Mesothelial cell of epicardium (in vitro differentiated cells): ENCODE measurements at places on chromosomes 11 and 22.

DNA sequence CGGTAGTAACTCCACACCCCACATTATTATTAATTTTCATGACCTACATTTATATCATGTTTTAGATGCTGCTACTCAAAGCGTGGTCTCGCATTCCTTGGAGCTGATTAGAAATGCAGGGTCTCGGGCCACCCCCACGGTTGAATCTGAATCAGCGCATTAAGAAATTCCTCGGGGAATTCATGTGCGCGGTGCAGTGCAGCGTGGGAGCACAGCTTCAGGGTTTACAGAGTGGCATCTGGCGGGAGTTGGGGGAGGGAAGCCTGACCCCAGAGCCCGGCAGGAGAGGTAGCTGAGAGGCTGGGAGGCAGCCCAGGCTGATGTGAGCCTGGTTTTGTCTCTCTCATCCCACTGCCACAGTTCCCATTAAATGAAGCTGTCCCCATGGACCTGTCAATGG lies 48.1 kb upstream of the DAGLA start:
- H3K4me3 ChIP-seq, result no peak overlapping the region
- no peaks in the 10 kb centered on the region for H3K27me3 ChIP-seq
- no peak for DNase-seq

DNA sequence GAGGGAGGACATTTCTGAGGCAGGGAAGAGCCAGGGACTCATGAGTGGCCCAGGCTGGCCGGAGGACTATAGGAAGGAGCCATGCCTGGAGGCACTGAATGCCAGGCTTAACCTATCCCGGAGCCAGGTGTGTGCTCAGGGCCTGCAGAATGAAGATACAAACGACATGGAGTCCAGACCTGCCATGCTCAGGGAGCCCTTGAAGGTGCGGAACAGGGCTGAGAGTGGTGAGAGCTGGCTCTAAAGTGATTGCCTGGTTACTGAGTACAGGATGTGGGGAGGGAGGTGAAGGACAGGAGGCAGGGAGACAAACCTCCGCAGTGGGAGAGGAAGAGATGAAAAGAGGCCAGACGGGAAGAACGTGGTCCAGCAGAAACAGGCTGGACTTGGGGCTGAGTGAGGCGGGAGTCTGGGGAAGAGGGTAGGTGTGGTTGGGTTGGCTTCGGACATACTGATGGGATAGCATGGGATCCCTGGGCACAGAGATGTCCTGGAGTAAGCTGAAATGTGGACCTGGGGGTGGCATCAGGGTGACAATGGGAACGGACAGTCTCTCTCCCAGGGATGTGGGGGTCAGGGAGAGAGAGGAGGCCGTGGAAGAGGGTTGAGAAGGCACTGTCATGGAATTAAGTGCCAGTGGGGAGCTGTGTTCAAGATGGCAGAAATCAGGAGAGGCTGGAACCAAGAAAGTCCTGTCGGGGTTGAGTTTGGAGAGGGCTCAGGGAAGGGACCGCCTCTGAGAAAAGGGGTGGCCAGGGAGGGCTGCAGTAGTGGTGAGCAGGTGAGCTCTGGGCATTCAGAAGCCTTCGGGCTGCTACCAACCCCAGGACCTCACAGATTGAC lies 1.5 kb upstream of the ANKRD13D start:
- peaks cover 3% of the 10 kb centered on the region for H3K36me3 ChIP-seq
- peaks cover 19% of the 10 kb centered on the region for H3K4me1 ChIP-seq
- H3K4me3 ChIP-seq, result peak overlapping the region; percentile 71
- H3K27me3 ChIP-seq, result no peaks in the 10 kb centered on the region

- no peak overlapping the region for H3K27ac ChIP-seq
- peaks cover 27% of the 10 kb centered on the region for H3K4me1 ChIP-seq
- DNase-seq, result no peak
- H3K36me3 ChIP-seq, result no peaks in the 10 kb centered on the region
- H3K27me3 ChIP-seq, result peaks cover 2% of the 10 kb centered on the region
Observed at GRCh38 chr22:30309951-30310741, 16.6 kb downstream of the TBC1D10A start.

DNA sequence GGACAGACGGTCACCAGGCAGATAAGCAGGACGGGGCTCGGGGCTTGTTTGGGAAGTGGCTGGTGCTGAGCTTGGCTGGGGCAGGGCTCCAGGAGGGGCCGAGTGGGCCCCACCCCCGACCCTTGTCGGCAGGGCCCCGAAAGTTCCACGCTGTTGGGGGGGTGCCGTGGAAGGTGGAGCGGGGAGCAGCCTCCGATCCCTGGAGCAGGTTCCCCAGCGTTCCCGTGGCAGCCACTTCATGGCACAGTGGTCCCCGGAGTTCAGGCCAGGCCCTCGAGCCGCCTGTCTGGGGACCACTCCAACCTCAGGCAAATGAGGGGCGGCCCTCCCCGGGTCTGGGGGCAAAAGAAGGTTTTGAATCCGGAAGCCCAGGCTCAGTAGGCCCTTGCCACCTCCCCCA lies 46.7 kb upstream of the PPARA start:
- peaks cover 9% of the 10 kb centered on the region for H3K36me3 ChIP-seq
- H3K4me1 ChIP-seq, result peaks cover 7% of the 10 kb centered on the region
- H3K4me3 ChIP-seq, result no peak overlapping the region
- no peak for DNase-seq
- no peaks in the 10 kb centered on the region for H3K27me3 ChIP-seq

GRCh38 chr11:30457087-30457486 lies 129.1 kb downstream of the MPPED2 start:
- H3K27me3 ChIP-seq, result no peaks in the 10 kb centered on the region
- H3K4me3 ChIP-seq, result no peak overlapping the region
- H3K27ac ChIP-seq, result no peak overlapping the region
- H3K36me3 ChIP-seq, result peaks cover 28% of the 10 kb centered on the region
- H3K4me1 ChIP-seq, result peaks cover 59% of the 10 kb centered on the region
